NCI-H526 treated with DMSO at 0.1 percent for 48 hours (cell line): ENCODE measurements at places on chromosomes 7 and 10.
A peak's percentile ranks its signal among the peaks of the same experiment; 100 is the strongest.

DNA sequence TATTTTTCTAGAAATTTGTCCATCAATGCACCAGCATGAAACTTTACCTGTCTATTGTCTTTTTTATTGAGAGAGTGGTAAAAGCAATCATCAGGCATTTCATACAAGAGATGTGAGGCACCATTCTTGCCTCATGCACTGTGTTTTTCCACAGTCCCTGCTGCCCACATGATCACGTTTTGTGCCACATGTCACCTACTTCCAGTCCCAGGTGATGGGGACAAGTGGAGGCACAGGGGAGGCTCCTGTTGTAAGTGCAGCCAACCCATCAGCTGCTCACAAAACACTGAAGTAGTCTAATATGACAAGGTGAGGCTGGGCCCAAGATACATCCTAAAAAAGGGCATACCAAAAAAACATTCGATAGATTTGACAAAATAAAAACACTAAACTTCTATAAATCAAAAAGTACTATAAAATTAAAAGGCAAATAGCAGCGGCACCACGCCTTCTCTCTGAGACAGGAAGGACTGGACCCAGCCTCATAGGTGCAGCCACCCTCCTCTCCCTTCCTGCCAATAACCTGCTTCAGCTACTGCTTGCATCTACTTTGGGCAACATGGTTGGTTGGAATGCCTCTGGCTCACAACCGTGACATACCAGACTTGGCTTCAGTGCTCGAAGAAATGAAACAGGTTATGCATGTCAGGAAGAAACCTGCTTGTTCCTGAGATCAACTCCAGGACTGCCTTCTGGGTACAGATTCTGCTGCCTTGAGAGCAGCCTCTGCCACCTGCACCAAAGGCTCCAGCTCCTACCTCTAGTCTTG lies 2.3 kb downstream of the ZC3HAV1L start:
- DNase-seq, result no peak

- DNase-seq, result no peak
Measured at GRCh38 chr10:30542001-30542894, 87.3 kb downstream of the LYZL2 start.

DNA sequence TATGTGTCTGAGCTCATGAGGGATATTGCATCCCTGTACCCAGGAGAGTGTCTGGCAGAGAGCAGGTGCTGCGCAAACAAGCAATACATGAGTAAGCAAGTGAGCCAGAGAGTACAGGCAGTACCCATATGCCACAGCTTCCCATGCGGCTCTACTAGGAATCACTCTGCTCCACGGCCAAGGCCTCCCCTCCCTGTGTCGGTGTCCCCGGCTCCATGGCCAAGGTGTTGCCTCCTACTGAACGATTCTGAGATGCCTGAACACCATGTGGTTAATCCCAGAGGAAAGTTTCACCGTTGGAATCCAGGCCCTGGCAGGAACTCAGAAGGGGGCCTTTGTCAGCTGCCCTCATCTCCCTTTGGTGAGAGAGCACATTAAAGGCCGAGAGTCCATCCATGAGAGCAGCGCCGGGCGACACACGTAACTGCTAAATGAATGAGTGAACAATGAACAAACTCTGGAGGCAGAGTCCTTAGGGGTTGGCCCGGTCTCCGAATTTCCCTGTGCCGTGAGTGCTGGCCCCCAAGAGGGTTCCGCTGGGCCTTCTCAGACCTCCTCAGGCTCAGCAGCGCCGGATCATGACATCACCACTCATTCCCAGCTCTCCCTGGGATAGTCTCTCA lies 136.0 kb upstream of the FAM20C start:
- DNase-seq, result no peak

DNA sequence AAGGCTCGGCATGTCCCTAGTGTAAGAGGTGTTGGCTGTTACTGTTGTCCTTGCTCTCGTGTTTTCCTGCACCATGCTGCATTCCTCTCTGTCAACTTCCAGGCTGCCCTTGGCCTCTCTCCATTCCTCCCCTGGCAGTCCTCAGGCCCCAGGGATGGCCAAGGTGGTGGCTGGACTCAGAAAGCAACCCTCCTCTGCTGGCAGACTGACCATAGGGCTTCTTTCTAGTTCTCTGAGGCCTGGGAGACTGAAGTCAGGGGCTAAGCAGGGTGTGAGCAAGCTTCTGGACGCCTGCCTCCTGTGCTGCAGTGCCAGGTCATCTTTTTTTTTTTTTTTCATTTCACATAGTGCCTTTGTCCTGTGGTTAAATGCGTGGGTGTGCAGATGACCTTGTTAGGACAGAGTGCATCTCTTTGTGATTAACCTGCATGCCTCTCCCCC lies 72.0 kb downstream of the GOLGA7B start:
- no peak for DNase-seq

- no peak for DNase-seq
Measured at GRCh38 chr7:140876519-140877248, 48.0 kb downstream of the BRAF start.

- DNase-seq, result no peak
Measured at GRCh38 chr10:122468926-122469781, 7.8 kb downstream of the HTRA1 start.

- DNase-seq, result no peak
Measured at GRCh38 chr7:158005531-158005930, 582.1 kb downstream of the PTPRN2 start.

DNA sequence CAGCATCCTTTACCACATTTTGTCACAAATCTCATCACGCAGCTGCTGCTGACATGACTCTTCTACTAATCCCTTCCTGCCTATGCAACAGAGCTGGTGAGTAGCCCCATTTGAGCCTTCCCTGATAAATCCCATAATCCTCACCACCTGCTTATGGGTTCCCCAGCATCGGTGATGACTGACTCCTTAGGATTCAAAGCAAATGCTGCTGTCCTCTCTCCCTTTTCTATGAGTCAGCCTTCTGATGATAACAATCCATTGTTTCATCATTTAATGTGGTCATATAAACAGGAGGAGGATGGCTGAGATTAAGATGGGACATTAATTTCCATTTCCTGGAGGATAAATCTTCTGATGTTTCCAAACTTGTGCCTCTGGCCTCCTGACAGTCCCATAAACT lies 73.4 kb downstream of the SORCS1 start:
- no peak for DNase-seq

- no peak for DNase-seq
Measured at GRCh38 chr7:6376820-6377219, 70.9 kb downstream of the DAGLB start.

GRCh38 chr10:1114719-1115606 lies 58.8 kb downstream of the WDR37 start:
- DNase-seq, result no peak

GRCh38 chr7:134502463-134503371 lies 24.6 kb upstream of the AKR1B10 start:
- no peak for DNase-seq

GRCh38 chr10:19929506-19930140 lies 113.4 kb downstream of the PLXDC2 start:
- no peak for DNase-seq

DNA sequence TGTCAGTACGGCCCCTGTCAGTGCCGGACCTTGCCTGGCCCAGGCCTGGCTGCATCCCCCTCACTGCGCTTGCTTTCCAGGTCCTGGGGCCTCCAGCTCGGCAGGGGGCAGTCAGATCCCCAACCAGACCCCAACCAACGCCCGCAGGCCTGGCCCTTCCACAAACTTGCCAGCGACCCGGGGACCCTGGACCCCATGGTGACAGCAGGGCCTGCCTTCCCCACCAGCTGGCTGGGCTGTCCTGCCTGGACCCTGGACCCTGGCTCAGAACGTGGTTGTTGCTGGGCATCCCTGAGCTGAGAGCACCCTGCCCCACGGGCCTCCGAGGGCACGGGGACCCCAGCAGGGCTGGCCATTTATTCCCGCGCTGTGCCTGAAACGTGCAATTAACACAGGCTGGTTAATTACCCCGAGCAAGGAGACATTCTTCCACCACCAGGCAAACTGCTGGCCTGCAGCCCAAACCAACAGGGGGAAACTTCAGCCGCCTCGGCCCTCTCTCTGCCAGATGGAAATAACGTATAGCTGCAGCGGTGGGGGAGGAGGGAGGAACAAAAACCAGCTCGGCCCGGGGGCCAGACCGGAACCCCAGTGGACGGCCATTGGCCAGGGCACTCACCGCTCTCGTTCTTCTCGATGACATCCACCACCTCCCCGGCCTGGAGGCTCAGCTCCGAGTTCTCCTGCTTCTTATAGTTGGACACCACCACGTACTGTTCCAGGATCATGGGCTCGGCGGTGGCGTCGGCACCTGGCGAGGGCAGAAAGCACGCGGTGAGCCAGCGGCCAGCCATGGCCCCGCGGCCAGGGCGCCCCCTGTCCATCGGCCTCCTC lies 167.1 kb downstream of the NEURL1 start:
- no peak for DNase-seq

DNA sequence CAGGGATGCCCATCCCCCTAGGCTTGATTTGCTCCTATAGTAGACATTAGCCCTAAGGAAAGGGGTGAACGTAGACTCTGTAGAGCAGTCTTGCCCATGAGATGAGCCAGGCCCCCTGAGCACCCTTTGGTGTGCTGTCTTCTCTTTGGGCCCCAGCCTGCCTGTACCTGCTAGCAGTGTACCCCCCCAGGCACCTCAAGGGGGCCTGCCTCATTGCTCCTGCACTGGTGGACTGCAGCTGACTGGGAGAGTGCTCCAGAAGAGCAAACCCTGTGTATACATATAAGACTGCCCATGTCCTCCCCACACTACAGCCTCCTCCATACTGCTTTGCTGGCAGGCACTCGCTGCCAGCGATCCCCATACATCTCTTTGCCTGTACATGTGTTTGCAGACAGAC lies 206.7 kb downstream of the PCDH15 start:
- DNase-seq, result no peak

- DNase-seq, result no peak
Measured at GRCh38 chr10:81179805-81180452, 642.2 kb downstream of the SH2D4B start.

DNA sequence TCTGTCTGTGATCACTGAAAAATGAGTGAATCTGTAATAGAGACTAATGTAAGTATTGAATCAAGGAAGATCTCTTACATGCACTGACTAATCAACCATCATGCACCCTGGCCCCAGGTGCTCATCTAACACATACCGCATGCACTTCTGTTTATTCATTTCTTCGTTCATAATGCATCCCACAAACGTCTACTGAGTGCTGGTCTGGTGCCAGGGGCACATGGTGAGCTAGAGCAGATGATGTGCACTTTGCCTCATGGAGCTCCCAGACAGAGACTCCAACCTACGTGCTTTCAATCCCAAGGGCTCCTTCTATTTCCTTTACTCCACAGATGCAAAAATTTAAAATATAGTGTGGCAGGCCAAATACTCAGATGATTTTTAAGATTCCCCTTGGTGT lies 10.7 kb downstream of the C10orf90 start:
- no peak for DNase-seq

- no peak for DNase-seq
Measured at GRCh38 chr10:101120884-101121653, 10.0 kb upstream of the TLX1 start.

GRCh38 chr7:95687759-95688343 lies 84.5 kb upstream of the DYNC1I1 start:
- DNase-seq, result peak; percentile 40

GRCh38 chr10:133258066-133258817 lies 18.4 kb downstream of the ADAM8 start:
- no peak for DNase-seq

DNA sequence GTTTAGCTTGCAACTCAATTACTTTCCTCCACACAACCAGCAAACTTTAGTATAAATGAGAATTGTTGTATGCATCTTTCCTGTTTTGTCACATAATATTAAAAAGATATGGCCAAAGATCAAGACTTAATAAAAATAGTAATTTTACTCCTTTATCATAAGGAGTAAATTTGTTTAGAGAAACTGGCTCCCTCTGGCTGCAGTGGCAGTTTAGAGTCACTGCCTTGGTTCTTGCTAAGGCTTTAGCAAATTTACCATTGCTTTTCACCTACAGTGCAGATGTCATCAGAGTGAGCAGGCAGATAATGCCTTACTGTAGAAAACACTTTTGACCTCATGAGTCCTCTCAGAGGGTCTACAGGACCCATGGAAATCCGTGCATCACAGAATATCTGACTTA lies 2.6 kb downstream of the PRPF18 start:
- no peak for DNase-seq

DNA sequence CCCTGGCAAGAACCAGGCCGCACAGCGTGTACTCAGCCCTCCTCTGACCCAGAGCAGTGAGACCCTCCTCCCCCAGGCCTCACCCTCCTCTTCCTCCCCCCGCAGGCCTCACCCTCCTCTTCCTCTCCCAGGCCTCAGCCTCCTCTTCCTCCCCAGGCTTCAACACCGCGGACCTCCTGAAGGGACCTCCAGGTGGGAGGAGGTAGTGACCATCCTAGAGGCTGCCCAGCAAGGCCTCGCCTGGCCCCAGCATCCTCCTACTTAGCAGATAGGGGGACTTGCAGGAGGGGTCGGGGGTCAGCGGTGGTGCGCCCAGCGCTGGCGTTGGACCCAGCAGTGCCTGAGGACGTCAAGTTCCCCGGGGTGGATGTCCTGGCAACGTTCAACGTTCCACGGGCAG lies 270.8 kb downstream of the ELFN1 start:
- DNase-seq, result no peak

DNA sequence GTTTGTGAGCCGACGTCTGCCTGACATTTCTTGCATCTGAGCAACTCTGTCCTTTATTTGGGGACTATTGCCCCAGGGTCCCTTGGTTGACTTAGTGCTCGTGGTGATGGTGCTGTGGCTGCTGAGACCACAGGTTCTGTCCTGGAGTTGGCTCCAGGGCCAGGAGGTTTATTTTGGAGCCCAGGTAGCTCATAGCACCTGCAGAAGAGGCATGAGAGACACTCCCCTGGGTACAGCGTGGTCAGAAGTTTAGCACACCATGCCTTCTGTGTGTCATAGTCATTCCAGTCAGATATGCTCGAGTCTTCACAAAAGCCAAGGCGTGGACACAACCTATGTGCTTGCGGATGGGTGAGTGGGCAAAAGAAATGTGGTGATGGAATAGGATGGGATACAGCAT lies 496.9 kb downstream of the TCERG1L start:
- no peak for DNase-seq

GRCh38 chr7:85133006-85133405 lies 53.9 kb downstream of the SEMA3D start:
- DNase-seq, result no peak

- peak; percentile 78 for DNase-seq
Measured at GRCh38 chr7:134752006-134752760, 27.3 kb upstream of the CALD1 start.

GRCh38 chr10:77846718-77847311 lies 79.7 kb downstream of the DLG5 start:
- peak; percentile 8 for DNase-seq

- DNase-seq, result no peak
Measured at GRCh38 chr10:102648889-102649796, 4.9 kb downstream of the TRIM8 start.

DNA sequence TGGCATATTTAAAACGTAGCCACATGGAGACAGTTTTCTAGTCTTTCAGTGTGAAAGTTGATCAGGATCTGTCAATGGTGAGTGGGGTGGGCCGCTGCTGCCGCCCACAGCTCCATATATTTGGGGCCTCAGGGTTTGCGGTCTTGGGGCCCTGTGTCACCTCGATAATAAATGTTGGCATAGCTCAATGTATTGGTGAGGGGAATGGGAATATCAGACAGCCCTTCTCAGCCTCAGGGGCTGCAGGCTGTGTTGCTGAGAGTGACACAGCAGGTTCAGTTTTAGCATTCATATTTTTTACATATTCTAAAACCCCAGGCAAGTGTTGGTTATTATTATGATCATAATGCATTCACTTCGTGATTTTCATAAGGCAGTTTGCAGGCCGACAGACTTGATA lies 5.3 kb downstream of the CDH23 start:
- DNase-seq, result no peak

- DNase-seq, result no peak
Measured at GRCh38 chr7:138527746-138528223, 67.7 kb downstream of the TRIM24 start.

- no peak for DNase-seq
Measured at GRCh38 chr10:116704926-116705325, 37.4 kb downstream of the HSPA12A start.

GRCh38 chr7:138021889-138022288 lies 20.0 kb upstream of the CREB3L2 start:
- no peak for DNase-seq
